ENCODE measurements at places on chromosomes 1 and 21.

GRCh38 chr1:94002046-94002787, 93.0 kb upstream of the GCLM start:
- H3K36me3 ChIP-seq: no peaks in the 10 kb centered on the region
- peaks cover 4% of the 10 kb centered on the region for H3K27me3 ChIP-seq
- no peak overlapping the region for H3K4me3 ChIP-seq
- H3K4me1 ChIP-seq: no peaks in the 10 kb centered on the region
- DNase-seq: no peak
- no peak overlapping the region for H3K27ac ChIP-seq

DNA sequence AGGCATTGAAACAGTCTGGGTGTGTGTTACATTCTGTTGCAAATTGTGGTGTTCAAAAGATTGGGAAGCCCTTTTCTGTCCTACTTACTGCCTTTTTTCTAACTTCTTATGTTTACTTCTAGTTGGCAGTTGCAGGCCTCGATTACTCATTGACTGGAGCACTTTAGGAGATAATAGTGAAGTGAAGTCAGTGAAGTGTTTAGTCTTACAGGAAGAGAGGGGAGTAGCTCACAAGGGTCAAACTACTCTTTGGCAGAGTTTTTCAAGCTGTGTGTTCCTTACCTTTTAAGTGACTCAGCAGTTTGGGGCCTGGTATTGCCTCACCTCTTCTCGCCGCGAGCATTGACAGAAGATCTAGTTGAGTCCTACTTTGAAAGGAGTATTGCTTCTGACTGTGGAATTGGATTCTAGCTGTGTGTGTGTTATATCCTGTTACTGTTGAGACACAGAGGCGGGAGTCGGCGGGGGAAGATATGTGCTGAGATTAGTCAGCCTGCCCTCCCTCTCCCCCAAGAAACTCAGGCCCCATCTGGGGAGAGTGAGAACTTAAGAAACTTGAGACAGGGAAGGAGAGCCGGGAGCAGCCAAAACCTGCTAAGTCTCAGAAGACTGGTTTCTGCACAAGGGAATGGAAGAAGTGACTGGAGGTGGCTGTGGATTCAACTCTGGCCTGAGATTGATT, 19.3 kb downstream of the AHCYL1 start:
- peaks cover 5% of the 10 kb centered on the region for H3K36me3 ChIP-seq
- DNase-seq: peak; percentile 80
- peaks cover 21% of the 10 kb centered on the region for H3K4me1 ChIP-seq

DNA sequence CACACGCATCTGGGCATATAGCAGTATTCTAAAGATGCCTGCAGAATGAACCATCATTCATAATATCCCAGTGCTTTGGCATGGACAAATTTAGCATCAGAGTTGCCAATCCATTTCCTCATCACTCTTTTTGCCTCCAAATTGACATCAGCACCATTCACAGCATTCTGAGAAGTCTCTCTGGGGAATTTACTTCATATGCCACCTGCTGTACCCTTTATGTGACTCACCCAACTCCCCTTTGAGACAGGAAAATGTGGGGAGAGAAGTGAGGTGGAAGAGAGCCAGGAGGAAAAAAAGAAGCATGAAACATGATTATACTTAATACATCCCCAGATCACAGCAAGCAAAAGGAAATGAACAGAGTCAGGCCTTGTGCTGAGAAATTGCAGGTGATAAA, 37.4 kb downstream of the RAB3B start:
- peaks cover 7% of the 10 kb centered on the region for H3K27me3 ChIP-seq
- no peak overlapping the region for H3K27ac ChIP-seq
- H3K4me1 ChIP-seq: peaks cover 4% of the 10 kb centered on the region

- H3K27me3 ChIP-seq: peaks cover 27% of the 10 kb centered on the region
- H3K4me3 ChIP-seq: no peak overlapping the region
- H3K36me3 ChIP-seq: no peaks in the 10 kb centered on the region
- no peak overlapping the region for H3K27ac ChIP-seq
- DNase-seq: no peak
Observed at GRCh38 chr1:20356850-20357459, 66.3 kb downstream of the VWA5B1 start.

DNA sequence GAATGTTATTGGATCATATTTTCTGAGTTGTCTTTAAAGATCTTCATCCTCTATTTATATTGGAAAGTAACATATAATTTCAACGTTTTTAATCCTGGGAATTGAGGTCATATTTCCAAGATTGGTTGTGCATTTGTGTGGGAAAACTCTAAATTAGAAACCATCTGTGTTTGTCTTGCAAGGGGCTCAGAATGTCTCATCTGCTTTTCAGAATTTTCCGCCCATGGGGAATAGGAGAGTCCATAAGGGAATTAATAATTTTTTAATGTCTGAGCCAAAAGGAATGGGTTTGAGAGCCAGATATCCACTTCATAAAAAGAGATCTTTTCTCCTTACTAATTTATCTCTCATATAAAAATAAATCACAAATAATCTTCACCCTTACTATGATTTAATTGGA, 84.8 kb upstream of the MAP1LC3C start:
- no peak overlapping the region for H3K27ac ChIP-seq
- no peak overlapping the region for H3K4me3 ChIP-seq

GRCh38 chr1:220007438-220007837, 38.9 kb downstream of the EPRS1 start:
- no peak overlapping the region for H3K27ac ChIP-seq
- no peaks in the 10 kb centered on the region for H3K27me3 ChIP-seq
- H3K36me3 ChIP-seq: peaks cover 43% of the 10 kb centered on the region
- no peaks in the 10 kb centered on the region for H3K4me1 ChIP-seq

DNA sequence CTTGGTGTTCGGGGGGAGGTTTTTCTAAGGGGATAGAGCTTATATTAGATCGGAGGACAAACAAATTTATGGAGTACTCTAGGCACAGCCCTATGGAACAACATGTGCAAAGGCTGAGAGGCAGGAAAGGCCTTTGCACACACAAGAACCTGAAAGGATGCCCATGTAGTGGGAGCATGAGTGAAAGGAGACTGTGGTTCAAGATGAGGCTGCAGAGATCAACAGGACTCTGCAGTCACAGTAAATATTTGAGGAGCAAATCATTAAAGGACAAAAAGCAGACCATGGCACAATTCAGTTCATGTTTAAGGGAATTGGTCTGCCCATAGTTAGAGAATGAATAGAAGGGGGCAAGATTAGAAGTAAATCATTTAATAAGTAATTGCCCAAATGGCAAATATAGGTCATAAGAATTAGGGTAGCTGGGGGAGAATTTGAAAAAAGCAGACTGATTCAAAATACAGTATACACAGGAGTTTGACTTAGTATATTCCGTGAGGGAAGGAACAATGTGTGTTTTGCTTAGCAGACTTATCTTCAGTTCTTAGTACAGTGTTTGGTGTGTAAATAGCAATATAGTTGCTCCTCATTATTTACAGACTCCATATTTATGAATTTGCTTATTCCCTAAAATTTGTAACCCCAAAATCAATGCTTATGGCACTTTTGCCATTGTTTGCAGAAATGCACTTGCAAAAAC, 268.1 kb downstream of the SEC16B start:
- no peaks in the 10 kb centered on the region for H3K27me3 ChIP-seq
- no peak overlapping the region for H3K27ac ChIP-seq

- H3K36me3 ChIP-seq: peaks cover 20% of the 10 kb centered on the region
- H3K27ac ChIP-seq: no peak overlapping the region
- H3K4me3 ChIP-seq: no peak overlapping the region
- no peaks in the 10 kb centered on the region for H3K27me3 ChIP-seq
Observed at GRCh38 chr1:90911353-90911752, 110.5 kb downstream of the ZNF644 start.

- H3K27me3 ChIP-seq: no peaks in the 10 kb centered on the region
- no peak for DNase-seq
- peaks cover 47% of the 10 kb centered on the region for H3K4me1 ChIP-seq
- H3K4me3 ChIP-seq: no peak overlapping the region
- H3K36me3 ChIP-seq: peaks cover 32% of the 10 kb centered on the region
Observed at GRCh38 chr21:44855572-44855971, 17.9 kb downstream of the PTTG1IP start.

- H3K36me3 ChIP-seq: no peaks in the 10 kb centered on the region
- no peak for DNase-seq
- no peak overlapping the region for H3K4me3 ChIP-seq
- no peak overlapping the region for H3K27ac ChIP-seq
Observed at GRCh38 chr1:66676613-66677298, 75.5 kb upstream of the DYNLT5 start.
